ENCODE measurements at places on chromosomes 1 and 21. TPM values are rescaled to one million over a fixed set of nuclear protein-coding genes. Genes with fewer than 3 reads are reported as not detected.

GRCh38 chr1:3664700-3665375, 12.5 kb downstream of the TP73 start:
- DNase-seq, result no peak

GRCh38 chr21:41671859-41672542, 94.9 kb downstream of the RIPK4 start:
- DNase-seq, result no peak

The C1orf141 gene
- not detected for total RNA-seq

The SLC30A2 gene
- total RNA-seq, result not detected
